ENCODE measurements at places on chromosomes 7 and 10.

GRCh38 chr7:116672596-116673456 is 830 bp downstream of the MET start:
- peak; percentile 55 for DNase-seq

GRCh38 chr10:129442866-129443265 is 24.2 kb upstream of the MGMT start:
- no peak for DNase-seq

DNA sequence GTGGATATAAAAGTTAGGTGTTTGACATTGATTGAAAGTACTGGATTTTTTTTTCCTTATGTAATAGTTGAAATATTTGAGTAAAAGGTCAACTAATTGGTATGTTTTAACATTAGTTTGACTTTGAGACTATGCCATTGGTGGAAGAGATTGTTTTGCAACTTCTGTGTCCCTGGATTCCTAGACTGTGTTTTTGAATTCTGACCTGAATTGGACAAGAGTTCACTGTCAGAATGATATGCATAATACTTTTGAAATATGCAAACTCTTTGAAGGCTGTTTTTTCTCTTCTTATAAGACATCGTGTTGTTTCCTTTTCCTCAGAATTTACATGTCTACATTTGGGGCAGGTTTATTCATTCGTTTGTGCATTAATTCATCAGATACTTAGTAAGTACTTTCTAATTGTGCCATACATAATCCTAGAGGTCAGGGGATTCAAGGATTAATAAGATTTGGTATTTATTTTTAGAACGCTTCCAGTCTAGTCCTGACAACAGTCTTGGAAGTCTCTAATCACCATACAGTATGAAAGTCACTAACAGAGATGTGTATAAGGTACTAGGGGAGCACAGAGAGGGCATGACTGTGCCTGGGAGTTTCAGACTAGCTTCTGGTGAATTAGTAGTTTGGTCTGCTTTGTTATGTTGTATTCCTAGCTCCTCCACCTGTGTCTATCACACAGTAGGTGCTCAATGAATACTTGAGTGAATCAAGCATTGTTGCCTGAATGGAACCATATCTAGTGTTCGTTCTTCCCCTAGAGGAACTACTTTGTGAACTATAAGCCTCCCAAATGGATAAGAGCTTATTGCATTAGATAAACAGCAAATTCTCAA is 49.2 kb downstream of the AGK start:
- no peak for DNase-seq

DNA sequence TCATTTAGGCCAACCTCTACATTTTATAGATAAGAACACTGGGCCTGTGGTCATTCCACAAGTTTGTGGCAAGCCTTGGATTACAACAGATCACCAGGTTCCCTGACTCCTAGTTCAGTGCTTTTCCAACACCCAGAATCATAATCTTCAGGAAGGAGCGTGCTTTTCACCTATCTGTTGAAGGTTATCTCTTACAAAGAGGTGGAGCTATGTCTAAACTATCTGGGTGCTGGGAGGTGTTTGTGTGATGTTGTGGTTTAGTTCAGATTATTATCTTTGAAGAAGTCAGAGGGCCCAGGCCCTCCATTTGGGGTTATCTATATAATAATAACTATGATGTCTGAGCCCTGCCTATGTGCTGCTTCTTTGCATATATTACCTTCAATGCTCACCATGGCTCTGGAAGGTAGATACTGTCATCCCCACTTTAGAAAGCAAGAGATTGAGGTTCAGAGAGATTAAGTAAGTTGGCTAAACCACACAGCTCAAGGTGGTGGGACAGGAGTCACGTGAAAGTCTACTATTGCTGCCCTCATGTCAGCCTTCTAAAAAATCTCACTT is 24.0 kb downstream of the IL2RA start:
- no peak for DNase-seq

DNA sequence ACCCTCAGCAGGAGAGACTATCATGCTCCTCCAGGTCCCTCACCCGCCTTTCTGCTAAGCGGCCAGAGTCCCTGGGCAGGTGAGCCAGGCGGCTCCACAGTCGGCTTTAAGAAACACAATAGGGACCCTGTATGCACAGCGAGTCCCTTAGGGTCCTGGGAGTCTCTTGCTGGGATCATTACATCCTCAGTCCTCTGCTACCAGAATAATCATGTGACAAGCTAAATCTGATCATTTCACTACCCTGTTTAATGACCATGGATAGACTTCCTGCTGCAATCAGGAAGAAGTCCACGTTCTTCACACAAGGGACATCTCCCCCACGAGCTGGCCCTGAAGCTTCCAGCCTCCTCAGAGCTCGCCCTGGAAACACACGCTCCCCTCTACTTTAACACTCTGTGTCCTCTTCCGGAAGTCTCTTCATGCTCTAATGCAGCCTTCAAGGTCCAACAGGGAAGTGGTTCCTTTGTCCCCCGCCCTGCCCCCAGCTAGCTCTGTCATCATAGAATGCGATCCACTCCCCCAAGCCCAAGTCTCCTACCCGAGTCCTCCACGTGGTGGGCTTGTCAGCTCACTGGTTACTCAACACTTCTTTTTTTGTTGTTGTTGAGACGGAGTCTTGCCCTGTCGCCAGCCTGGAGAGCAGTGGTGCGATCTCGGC is 101.5 kb downstream of the RNF216 start:
- DNase-seq: no peak

- DNase-seq: no peak
These were observed 64.4 kb downstream of the RAB18 start for GRCh38 chr10:27568196-27569175.

- no peak for DNase-seq
These were observed 616.1 kb downstream of the PARD3 start for GRCh38 chr10:34198953-34199352.

GRCh38 chr7:122887198-122887597 is 938 bp upstream of the CADPS2 start:
- no peak for DNase-seq

GRCh38 chr10:50456719-50457118 is 167.0 kb downstream of the SGMS1 start:
- no peak for DNase-seq

DNA sequence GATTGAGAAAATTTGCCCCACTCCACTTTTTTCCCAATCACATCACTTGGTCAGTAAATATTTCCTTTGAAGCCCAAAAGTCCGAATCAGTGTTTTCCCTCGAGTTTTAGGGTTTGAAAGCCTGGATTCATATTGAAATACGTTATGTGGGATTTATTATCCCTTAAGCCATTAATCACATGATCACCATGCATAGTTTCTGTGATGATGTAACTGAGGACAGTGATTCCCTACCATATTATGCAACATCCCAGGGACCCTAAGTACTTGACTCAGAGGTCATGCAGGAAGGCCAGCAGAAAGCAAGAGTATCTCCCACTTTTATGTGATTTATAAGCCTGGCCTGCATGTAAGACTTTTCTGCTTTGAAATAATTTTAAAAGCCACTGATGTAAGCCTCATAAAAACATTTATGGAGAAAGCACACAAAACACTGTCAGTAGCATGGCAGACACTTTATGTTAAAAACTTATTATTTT is 630.6 kb upstream of the ZWINT start:
- DNase-seq: no peak

GRCh38 chr10:4313051-4313450 is 513.0 kb upstream of the AKR1E2 start:
- no peak for DNase-seq

DNA sequence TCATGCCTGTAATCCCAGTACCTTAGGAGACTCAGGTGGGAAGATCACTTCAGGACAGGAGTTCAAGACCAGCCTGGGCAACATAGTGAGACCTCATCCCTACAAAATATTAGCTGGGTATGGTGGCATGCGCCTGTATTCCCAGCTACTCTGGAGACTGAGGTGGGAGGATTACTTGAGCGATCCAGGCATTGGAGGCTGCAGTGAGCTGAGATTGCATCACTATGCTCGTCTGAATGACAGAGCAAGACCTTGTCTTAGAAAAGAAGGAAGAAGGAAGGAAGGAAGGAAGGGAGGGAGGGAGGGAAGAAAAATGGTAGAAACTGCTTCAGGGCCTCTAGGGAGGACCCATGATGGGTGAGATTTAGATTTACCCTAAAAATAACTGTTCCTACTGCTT is 112.3 kb downstream of the SPDYE5 start:
- no peak for DNase-seq

GRCh38 chr10:99975106-99975829 is 34.5 kb downstream of the DNMBP start:
- no peak for DNase-seq

GRCh38 chr7:48638041-48638440 is 286.3 kb upstream of the CDC14C start:
- DNase-seq: peak; percentile 56

DNA sequence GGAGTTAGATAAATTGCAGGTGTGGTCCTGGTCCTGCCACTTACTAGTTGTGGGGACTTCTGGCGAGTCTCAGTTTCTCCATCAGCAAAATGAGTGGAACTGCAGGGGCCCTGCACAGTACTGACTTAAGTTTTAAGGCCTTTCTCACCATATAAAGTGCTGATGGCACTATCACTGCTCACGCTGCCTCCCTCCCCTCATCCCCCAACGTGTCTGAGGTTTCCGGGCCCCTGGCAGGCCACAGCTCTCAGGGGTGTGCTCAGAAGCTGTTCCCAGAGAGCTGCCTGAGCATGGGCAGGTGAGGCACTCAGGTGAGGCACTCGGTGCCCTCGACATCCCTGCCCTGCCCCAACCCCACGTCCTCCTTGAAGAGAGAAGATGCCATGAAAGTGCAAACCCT is 74.2 kb downstream of the VOPP1 start:
- no peak for DNase-seq

DNA sequence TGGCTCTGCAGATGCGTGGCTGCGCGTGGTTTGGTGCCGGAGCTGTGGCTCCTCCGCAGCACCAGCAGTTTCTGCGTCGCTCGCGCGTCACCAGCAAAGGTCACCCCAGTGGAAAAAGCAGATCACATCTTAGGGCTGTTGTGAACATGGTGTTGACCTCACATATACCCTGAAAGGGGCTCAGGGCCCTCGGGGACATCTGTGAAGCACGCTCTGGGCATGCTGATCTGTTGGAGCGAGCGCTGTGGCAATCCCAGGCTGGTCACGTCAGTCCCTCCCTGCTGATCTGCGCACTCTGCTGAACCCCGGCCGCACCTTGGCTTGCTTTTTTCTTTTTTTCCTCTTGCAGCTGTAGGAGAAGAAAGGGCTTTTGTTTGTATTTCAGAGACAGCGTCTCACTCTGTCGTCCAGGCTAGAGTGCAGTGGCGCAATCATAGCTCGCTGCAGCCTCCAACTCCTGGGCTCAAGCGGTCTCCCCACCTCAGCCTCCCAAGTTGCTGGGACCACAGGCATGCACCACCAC is 33.3 kb upstream of the AP5Z1 start:
- DNase-seq: no peak

GRCh38 chr10:74436523-74437170 is 285.6 kb downstream of the ADK start:
- no peak for DNase-seq

GRCh38 chr10:34206935-34207268 is 608.2 kb downstream of the PARD3 start:
- no peak for DNase-seq

- peak; percentile 86 for DNase-seq
These were observed 75.9 kb downstream of the RGS10 start for GRCh38 chr10:119466655-119467054.

DNA sequence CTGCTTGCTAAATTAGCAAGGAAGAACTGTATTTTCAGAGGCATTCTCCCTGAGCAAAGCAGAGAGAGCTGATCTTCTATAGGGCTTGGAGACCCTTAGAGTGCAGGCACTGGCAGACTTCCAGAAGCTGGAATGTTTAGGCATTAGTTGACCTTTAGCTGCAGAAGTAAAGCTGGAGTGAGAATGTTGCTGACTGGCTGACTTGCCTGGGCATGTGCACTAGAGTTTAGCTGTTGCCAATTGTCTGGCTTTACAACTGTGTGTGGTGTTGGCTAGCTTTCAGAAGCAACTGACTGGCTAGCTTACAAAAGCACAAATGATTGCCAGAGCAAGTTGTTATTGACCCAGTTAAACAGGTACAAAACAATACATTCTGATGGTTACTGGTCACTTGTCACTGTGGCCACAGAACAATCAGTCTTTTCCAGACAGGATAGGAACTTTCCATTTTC is 25.1 kb downstream of the FAM13C start:
- no peak for DNase-seq

DNA sequence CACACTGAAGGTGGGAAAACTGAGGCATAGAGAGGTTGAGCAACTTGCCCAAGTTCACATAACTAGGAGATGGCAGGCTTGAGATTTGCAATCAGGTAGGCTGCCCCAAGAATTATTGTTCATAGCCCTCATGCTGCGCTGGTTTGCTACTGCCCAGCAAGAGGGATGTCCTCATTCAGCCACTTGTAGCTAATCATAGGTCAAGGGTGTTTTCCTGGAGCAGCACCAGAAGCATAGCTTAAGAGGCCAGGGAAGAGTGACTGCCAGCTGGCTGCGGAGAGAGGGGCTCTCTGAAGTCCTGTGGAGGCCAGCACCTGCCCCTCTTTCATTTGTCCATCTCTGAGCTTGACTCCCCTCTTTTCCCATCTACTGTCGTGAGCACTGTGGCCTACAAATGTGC is 15.0 kb downstream of the CDHR3 start:
- no peak for DNase-seq

DNA sequence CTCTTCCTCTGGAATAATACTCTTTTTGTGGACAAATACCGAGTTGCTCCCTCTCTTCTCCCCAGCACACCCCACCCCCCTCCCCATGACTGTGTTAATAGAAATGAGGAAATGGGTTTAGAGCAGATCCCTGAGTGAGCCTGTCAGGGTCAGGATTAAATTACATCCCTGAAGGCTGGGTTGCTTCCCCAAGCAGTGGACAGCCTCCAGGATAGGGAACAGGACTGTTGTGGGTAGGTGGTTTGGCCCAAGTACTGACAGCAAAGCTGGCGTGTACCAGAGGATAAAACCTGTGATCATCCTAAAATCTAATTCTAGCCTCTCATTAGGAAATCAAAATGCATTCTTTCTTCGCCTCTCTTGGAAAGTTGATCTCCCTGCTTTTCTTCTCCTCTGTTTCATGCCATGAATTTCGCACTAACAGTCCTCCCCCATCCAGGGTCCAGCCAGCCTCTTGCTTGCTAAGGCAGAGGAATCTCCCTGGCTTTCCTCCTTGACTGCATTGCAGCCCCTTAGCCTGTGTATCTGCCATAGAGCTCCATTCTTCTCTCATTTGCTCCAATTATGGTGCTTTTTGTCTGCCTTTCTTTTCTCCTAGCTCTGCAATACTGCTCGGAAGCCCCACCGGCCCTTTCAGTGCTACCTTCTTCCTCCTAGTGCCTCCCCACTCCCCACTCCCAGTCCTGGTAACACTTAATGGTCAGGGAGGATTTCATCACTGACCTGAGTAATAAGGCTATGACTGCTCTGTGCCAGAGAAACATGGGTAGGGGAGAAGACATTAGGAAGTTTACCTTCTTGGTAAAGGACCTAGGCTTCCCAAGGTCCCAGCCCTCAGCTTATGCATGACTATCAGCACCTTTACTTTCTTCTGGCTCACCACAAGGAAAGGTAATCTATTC is 8.4 kb downstream of the LRRC4 start:
- DNase-seq: no peak

- DNase-seq: no peak
These were observed 332.1 kb downstream of the PHTF2 start for GRCh38 chr7:78130446-78131215.

- DNase-seq: no peak
These were observed 30.7 kb upstream of the HPSE2 start for GRCh38 chr10:99266383-99266782.

All from A172 (cell line).